ENCODE measurements at places on chromosomes 1 and 21.

DNA sequence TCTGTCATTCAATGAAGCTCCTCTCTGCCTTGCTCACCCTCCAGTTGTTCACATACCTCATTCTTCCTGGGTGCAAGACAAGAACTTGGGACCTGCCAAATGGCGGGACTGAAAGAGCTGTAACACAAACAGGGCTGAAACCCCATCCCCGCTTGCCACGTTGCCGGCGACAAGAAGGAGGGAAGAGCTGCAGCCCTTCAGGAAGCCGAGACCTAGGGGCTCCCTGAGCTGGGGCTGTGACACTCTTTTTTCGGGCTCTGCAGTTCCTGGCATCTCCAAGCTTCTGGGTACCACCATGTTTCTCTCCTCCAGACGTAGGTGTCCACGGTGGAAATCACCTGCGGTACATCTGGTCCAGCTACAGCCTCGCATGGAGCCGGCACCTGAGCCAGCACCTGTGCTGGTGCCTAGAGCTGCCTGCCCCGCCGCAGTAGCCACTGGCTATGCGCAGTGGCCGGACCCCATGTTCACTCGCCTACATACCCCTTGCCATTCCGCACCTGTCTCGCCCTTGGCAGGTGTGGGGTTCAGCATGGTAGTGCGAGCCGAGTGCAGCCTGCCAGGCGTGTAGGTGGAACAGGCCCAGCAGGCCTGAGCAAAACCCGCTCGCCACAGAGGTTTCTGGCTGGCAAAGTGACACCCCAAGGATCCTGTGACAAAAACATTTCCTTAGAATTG lies 367.0 kb upstream of the NEGR1 start:
- DNase-seq, result no peak

DNA sequence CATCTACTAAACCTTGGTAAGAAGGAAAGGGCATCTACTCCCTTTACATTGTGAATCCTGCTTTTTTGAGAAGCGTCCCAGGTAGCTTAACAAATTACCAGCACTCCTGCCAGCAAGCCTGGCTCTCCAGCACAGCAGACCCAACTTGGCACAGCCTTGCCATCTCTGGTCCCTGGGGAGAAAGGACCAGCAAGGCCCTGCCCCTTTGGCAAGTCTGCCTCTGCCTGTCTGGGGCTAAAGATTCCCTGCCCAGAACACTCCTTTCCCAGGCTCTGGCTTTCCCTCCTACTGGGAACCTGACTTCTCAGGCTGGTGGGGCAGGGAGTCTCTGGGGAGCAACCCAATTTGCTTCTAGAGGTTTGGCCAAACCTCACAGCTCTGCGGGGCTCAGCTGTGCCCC lies 68.5 kb downstream of the ATP2B4 start:
- DNase-seq, result no peak

DNA sequence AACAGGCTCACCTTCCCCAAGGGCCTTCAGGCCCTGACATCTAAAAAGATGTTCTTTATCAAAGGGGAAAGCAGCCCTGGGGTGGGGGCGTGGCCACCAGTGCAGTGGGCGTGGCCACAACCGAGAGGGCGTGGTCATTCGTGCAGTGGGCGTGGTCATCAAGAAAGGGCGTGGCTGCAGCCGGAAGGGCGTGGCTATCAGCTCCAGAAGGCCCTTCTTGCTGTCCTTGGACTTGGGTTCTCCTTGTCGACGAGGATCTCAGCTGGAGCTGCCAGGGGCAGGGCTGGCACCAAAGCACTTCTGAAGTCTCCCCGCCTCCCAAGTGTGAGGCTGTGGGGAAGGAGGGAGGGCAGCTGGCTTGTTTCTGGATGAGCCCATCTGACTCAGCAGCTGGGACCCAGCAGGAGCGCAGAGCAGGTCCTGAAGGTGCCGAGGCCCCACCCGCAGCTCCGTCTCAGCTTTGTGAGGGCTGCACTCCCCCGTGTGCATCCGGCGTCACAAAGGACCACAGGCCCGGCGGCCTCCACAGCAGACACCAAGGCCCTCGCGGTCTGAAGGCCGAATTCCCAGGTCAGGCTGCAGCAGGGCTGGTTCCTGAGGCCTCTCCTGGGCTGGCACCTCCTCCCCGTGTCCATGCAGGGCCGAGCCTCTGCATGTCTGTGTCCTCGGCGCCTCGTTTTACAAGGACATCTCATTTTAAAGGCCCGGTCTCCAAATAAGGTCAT lies 12.8 kb downstream of the PDE9A start:
- DNase-seq, result no peak

DNA sequence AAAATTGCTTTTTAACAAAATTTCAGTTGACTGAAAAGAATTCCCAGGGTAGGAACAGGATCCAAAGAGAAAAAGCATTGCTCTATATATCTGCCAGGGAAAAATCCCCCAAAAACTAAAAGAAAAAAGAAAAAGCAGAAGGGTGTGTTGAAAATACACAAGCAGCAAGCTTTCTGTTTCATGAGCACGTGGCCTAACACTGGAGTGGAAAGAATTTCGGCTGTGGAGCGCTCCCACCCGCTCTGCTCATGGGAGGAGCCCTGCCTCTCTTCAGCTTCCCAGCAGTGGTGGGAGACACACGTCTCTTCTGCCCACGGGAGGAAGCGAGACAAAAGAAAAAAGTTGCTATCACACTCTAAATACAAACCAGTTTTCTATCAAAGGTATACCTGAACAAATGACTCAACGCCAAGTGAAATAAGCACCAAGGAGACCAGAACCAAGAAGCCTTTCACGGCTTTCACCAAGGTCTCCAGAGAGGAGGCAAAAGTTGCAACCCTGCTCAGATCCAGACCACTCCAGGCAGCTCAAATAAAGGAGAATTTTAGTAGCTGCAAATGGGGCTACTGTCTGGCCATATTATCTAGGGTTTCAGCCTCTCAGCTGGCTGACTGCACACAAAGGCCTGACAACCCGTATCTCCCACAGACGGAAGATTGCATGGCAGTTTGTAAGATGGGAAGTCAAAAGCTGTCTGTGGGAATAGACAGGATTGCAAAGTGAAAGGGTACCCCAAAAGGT lies 29.5 kb upstream of the ZNF496 start:
- DNase-seq, result no peak

- DNase-seq, result peak; percentile 11
Measured at GRCh38 chr1:41152622-41153044, 89.5 kb downstream of the SCMH1 start.

DNA sequence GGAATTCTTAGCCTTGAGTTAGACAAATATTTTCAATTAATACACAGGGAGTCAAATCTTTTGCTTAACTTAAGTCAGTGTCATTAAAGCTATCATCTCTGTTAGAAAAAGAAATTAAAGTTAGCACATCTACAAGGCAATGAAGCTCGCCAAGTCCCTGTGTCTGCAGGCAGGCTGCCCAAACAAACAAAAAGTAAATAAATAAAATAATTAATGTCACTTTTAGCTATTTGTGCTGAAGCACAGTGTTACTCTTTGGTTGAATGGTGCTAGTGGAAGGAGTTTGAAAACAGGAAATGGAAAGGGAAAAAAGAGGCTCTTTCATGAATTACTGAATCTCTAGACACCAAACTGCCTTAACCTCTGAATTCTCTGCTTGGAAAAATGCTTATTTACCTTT lies 37.1 kb upstream of the COL11A1 start:
- no peak for DNase-seq

- no peak for DNase-seq
Measured at GRCh38 chr1:196516373-196516772, 91.9 kb downstream of the KCNT2 start.

GRCh38 chr21:26846036-26846931 lies 1.1 kb upstream of the ADAMTS1 start:
- no peak for DNase-seq

DNA sequence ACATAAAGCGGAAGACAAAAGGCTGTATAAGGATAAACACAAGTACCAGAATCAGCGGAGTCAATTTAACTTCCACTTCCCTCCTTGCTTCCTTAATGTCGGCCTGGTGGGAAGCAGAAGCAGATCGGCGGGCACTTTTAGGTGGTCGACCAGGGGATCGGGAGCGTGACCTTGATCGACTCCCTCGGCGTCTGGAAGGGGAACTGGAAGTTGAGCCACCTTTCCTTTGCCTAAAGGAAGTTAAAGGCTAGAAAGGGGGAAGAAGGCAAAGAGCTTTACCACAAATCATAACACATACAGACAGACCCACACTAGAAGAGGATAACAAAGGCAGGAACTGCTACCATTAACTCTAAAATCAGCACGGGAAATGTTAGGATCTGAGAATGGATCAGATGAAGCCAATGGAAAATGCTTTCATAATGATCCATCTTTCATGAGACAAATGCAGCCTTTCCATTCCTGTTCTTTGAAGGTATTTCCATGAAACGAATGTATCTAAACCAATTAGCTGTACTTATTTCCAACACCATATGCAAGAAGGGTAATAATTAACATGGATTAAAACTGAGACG lies 5.7 kb downstream of the LBR start:
- DNase-seq, result no peak

GRCh38 chr1:27053977-27054753 lies 41.5 kb upstream of the TENT5B start:
- DNase-seq, result no peak

DNA sequence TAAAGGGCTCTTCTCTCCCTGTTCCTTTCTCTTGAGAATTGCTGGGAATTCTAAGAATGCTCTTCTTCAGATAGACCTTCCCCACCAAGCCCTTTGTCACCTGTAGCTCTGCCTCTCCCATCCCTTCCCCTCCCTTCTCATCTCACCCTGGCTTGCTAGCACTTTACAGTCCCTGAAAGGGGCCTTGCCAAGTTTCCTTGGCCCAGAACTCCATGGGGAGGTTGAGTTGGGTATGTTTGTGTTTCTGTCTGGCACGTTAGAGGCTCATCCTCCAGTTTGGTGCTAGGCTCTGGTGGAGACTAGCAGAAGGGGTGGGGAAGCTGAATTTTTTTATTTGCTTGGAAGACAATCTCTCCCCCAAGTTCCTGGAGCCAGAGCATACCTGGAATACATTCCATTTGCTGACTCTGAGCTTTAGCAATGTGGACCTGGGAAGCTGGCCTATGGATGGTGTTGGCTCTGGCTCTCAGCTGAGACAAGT lies 4.9 kb downstream of the CGN start:
- no peak for DNase-seq

DNA sequence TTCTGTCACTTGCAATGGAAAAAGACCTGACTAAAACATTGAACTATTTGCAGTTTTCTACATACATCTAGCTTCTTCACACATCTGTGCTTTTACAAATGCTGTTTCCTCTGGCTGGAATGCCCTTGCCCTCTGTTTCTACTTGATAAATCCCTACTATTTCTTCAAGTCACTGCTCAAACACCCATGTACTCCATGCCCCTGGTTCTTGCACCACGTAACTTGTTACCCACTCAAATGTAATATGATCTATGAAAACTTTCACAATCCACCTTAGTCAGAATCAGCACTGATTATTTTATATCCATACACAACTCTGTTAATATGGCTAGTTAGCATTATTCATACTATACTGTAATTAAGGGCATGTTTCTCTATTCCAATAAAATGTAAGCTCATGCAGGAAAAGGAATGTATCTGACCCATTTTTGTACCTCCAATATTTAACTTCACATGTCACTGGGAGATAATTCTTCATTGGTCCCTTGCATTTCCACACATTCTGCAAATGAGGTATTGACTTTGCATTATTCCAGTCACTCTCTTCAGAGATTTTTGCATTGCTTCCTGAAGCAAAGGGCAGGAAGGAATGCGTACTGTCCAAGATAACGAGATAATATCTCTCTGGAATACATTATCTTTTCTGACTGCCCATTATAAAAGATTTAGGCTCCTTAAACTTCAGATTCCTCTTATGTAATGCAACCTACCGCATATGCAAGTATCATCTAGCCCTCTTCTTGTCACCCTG lies 158.3 kb downstream of the COL24A1 start:
- DNase-seq, result no peak

DNA sequence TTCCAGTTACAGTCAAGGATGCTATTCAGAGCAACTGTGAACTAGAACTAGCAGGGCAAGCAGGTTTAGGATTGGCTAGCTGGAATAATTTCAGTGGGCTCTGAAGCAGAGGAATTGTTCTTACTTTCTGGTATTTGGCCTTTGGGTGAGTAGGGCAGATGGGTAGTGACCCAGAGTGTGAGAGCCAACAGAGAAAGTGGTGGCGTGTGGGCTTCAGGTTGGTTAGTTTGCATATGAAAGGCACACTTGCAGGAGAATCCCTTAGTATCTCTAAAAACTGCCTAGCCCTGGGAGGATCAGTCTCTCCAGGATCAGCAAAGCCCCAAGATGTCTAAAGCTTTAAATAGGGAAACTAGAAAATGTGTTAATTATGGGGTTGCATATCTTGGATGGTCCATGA lies 67.6 kb upstream of the LRRC8B start:
- DNase-seq, result no peak

DNA sequence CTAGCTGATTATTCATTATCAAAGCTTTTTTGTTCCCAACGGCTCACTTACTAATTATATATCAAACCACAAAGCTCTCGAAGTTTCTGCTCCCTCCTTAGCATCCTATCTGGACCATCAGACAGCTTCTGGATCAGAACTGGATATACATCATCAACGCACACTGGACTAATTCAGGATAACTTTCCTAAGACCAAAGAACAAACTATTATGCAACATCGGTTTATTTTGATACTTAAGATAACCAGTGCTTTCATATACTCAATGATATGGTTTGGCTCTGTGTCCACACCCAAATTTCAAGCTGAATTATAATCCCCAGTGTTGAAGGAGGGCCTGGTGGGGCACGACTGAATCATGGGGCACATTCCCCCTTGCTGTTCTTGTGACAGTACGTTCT lies 110.8 kb downstream of the SMYD3 start:
- no peak for DNase-seq

DNA sequence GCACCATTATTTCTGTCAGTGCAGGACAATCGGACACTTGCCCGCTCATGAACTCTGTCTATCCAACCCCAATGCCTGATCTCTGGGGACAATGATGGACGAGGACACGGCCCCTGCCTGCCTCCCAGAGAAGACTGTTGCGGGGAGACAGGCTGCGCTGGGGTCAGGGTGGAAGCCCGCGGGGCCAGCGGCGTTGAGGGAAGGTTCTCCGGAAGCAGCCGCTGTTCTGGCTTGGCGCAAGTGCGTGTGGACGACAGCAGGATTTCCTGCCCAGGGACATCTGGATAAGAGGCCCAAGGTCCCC lies 18.8 kb downstream of the RHBG start:
- no peak for DNase-seq

DNA sequence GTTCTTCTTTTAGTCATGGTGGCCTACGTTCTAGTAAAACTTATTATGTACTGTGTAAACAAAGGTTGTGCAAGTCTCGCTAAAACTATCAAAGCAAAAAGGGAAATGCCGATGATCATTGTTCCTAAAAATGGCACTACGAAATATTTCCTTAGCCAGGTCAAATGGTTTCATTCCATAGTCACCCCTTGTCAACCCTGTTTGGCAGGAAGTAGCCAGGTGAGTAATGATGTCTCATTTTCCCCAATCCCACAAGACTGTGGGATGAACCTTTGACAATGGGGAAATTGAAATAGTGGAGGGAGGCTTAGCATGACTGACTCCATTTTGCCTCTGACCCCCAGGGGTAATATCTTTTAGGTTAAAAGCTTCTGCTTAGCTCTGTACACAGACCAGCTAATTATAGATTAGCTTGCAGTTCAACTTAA lies 5.6 kb upstream of the REN start:
- peak; percentile 45 for DNase-seq

Measured in keratinocyte (primary cell).